ENCODE measurements at places on chromosomes 12 and 14.

- no peak for DNase-seq
These were observed 43.1 kb upstream of the PSMC1 start for GRCh38 chr14:90213099-90213748.

DNA sequence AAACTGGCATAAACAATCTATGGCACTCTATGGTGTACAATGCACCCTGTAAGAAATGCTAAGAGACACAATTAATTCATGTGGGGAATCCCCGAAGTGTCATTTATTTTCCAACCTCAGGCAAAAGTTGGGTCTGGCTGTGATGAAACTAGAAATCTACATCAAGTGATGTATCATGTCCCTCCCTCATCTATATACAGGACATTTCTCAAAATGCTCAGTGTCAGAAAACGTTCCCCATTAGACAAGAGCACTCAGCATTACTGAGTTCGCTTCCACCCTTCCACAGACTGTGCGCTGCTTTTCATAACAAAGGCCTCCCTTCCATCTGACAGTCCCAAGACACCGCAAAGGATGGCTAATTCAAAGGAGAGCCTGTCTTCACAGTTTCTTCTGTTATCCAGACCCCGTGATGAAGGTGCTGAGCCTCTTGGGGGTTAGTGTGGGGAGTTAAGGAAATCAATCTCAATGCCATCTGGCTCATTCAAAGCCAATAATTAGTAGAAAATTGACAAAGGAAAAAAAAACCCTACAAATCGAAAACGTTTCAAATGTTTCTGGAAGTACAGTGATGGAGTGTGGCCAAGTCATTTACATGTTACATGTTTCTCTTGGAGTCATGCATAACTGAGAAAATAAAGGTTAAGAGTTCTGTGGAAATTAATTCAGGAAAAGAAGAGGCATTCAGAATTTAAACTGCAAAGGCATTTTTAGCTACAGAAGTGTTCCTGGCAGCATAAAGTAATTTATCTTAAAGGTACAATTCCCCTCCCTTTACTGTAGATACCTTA, 7.5 kb downstream of the CCDC88C start:
- DNase-seq: no peak

- DNase-seq: no peak
These were observed 18.1 kb downstream of the DHRS2 start for GRCh38 chr14:23654231-23654630.

- DNase-seq: no peak
These were observed 40.1 kb upstream of the EPS8 start for GRCh38 chr12:15829255-15829654.

DNA sequence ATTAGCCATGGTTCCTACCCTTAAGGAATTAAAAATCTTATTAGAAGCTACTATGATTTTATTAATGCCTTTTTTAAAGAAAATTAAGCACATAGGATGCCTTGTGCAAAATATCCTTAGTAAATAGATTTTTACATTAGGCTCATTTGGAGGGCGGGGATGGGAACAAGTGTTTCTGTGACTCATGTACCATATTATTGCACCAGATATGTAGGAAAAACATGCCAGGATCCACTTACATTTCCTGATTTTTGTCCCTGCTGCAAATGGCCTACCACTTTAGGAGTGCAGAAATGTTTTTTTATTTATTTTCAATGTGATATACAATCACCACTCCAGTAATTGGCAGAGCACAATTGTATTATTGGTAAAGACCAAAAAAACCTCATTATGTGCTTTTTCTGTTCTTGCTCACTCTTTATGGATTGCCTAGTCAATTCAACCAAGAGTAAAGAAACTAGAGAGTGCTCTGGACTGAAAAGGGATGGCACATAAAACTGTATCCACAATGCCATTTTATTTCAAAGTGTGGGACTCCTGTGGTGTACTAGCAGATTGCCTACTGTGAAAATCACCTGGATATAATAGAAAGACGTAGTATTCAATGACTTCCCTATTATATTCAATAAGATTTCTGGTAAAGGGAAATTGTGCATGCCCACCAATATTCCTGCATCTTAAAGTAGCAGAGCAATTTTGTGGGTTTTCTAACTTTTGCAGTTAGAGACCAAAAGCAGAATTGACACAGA, 86.9 kb downstream of the ANO6 start:
- no peak for DNase-seq

DNA sequence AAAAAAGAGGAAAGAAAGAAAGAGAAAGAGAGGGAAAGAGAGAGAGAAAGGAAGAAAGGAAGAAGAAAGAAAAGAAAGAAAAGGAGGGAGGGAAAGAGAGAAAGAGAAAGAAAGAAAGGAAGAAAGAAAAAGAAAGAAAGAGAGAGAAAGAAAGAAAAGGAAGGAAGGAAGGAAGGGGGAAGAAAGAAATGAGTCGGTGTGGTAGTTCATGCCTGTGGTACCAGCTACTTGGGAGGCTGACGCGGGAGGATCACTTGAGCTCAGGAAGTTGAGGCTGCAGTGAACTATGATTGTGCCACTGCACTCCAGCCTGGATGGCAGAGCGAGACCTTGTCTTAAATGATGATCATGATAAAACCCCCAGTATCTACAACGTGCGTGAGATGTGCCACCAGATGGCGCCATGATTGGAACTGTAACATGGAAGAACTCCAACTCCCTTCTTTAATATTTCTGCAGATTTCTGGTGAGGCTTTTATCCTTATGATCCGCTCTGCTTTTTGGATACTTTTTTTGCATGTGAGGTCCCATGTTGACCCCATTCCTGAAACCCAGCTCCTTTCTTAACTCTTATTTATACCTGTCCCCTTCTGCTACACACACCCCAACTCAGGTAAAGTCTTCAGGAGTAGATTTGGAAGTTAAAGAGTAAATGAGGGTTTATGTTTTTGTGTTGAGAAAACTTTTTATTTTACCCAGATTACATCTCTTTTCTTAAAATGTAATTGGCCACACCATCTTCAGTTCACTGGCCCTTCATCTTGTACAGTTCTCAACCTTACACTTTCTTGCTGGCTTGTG, 25.6 kb downstream of the RNASE10 start:
- DNase-seq: peak; percentile 70

DNA sequence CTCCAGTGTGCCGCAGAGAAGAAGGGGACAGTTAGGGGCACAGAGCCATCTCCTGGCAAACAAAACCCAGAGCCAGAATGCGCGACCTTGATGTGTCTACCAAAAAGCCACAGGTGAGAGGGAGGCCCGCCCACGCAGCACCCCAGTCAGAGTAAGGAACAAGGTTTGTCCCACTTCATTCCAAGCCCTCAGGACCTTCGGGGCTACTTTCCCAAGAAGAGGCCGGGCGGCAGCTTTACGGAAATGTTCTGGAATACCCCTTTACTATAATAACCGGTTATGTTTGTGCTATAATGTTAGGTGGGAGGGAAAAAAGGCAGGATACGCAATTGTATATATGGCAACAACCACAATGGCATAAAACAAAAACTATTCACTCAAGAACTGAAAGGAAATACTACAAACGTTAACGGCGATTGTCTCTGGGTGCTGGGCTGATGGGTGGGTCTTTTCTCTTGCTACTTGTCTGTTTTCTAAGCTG, 12.3 kb downstream of the CCDC88C start:
- no peak for DNase-seq

DNA sequence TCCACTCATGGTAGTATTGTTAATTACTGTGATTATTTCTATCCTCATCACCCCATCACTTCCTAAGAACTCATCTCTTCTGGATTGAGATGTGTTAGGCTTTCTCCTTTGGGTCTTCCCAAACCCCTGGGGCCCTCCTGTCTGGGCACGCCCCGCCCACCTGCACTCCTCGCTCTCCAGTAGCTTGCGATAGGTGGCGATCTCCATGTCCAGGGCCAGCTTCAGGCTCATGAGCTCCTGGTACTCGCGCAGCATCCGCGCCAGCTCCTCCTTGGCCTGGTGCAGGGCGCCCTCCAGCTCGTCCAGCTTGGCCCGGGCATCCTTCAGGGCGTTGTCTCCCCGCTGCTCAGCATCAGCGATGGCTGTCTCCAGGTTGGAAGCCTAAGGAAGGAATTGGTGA, 6.8 kb downstream of the KRT71 start:
- DNase-seq: no peak

DNA sequence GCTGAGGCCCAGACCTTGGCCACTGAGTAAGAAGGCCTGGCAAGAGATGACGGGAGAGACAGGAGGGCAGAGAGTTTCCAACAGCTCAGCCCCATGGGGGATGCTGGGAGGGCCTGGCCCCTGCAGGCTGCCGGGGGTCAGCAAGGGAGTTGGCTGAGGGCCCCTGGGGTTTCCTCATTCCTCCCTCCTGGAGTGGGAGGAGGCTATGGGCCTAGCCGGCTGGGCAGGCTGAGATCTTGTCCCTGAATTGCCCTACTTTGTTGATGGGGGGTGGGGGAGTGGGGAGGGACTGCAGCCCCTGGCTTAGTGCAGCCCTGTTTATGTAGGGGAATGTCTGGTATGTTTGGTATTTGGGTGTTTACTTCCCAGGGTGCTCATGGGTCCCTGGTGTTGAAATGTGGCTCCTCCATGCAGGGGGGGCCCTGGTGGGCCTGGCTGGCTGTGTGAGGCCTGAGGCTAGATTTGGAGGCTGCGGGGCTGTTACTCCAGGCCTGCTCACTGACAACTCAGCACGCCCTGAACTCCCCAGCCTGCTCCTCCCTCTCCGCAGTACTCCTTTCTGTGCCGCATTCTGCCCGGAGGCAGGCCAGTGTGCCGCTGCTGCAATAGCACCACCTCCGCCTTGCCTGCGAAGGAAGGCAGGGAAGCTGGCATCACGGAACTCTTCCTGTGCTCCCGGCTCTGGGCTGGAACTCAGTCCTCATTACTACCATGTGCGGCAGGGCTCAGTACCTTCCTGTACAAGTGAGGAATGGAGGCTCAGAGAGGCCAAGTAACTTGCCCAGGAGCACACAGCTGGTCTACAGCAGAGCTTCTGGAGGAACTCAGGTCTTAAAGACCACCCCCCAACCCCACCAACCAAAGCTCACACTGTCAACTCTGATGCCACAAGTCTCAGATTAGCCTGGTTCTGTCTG, 25.3 kb downstream of the JDP2 start:
- no peak for DNase-seq

GRCh38 chr14:105880616-105881015, 354.2 kb downstream of the TMEM121 start:
- no peak for DNase-seq

- DNase-seq: no peak
These were observed 17.9 kb upstream of the CLEC7A start for GRCh38 chr12:10147714-10148403.

DNA sequence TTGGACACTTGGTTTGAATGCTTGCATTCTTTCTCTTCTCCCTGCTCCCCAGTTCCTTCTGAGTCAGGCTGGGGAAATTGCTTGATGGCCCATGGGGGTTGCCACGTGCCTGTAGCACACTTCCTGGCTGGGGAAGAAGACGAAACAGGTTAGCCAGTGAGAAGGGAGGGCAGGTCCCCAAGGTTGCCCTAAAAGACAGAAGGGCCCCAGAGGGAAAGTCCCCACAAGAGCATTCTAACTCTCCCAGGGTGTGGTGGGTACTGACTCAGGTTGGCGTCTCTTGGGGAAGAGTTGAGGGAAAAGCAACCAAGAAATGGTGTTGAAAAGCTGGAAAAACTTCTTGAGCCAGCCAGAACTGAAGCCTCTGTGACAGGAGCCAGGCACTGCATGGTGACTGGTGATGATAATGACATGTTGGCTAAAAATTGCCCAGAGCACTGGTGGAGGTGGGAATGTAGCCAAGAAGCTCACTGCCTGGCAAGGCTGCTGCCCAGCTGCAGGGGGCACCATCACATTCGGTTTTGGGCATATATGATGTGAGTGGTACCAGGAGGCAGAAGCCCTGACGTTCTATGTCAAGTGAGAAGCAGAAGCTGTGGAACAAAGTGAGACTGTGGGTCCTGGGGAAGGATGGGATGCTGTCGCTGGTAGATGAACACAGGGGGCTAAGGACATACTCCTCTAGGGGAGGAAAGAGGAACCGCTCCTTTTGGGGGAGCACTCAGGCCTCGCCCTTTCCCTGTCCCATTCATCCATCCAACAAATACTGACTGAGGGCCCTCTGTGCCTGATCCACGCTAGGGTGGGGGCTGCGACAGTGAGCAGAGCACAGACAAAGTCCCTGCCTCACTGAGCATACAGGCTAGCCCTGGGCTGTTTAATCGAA, 8.1 kb upstream of the RABGGTA start:
- DNase-seq: peak; percentile 26

DNA sequence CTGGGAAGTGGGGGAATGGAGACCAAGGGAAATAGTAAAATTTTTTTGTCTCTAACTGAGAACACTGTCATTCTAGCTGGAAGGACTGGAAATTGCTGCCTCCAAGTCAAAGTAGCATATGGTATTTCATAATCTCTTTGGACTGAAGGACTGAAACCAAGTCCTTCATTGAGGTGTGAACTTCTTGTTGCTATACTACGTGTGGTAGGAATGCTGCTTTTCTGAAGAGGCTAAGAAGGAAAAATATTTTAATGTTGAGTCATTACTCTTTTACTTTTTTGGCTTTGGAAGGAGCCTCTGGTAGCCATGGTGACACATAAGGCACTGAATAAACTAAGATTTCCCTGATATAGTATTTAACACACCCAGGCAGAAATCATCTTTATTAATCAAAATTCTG, 465.4 kb downstream of the NPAS3 start:
- DNase-seq: no peak

GRCh38 chr12:108360487-108360886, 21.4 kb upstream of the CMKLR1 start:
- no peak for DNase-seq

DNA sequence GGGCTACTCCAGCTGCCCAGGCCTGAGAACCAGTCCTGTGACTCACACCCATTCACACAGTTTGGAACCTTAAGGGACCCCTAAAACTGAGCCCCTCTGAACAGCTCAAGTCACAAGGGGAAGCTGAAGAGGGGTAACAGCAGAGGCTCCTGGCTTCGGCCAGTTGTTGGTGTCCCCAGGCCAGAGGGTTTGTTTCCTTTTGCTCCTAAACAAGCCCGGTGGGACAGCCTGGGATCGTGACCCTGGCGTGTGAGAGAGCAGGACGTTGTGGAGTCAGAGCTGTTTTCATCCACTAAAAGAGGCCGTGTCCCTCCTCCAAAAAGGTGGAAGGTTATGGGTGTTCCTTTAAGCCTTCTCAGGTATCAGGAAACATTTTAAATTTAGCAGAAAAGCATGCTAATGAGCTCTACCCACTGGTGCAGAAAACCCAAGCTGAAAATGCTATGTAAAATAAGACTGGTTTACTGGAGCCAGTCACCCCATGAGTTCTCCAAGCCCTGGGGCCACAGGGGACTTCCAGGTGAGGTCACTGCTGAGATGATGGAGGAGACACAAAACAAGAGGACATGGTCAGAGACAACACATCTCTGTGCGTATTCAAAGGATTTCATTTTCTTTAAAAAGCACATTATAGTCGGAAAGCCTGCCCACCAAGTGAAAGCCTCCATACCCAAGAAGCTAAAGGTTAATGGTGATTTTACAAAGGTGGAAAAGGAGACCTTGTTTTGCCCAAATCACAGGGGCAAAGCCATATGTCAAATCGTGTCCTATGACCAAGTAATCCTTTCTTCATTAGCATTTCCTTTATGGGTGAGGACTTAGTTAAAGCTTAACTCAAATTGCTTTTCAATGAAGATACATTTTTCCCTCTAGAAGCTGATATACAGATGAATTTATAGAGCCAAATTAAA, 14.1 kb downstream of the PRKAB1 start:
- DNase-seq: no peak

GRCh38 chr12:31715283-31715825, 13.5 kb downstream of the AMN1 start:
- DNase-seq: peak; percentile 60

Measured in AML-193 (cell line).